Type B pancreatic cell (in vitro differentiated cells): ENCODE measurements at places on chromosomes 5 and 9. TPM values are rescaled to one million over a fixed set of nuclear protein-coding genes. Genes with fewer than 3 reads are reported as not detected.

GRCh38 chr9:37971108-37971459 is 67.2 kb upstream of the SLC25A51 start:
- DNase-seq = no peak

DNA sequence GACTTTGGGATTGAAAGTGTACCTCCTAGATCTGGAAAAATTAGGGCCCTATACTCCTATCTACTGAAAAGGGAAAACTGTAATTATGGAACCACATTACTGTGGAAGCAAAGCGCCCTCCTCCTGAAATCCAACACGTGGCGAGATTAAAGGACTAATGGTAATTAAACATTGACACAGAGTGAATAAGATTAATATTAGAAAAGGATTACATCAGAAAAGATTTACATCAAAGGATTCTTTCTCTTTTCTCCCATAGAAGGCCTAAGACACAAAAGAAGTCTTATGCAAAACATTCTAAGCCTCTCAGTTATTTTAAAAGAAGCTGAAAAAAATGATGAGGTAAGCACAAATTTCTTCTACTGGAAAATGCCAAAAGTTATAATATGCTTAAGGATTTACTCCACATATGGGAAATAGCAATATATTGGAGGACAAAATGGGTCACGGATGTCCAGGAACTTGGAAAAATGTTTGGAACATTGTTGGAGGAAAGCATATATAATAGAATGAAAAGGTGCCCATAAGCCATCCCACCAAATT is 227.8 kb downstream of the TRPM3 start:
- no peak for DNase-seq

DNA sequence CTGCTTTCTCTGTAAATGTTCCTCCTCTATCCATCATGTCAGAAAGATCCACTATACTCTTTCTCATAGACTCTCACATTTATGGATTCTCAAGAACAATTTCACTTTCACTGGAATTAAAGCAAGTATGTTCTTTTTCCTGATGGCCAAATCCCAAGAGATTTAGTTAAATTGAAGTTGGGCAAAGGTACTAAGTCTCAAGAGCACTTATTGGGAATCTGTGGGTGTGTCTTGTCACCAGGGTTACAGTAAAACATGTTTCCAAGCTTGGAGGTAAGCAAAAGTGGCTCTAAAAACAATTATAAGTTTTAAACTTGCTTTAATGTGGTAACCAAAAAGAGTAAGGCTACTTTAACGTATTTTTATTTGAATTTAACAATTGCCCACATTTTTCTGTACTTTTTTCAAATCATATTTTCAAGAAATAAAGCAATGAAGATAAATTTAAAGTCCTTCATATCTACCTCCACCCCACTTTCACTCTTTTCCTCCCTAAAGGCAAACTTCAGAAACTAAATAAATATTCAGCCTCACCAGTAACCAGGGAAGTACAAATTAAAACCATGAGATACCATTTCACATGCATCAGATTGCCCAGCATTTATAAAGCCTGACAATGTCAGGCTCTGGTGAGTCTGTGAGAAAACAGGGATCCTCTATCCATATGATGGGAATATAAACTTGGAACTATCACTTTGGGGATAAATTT is 387.4 kb downstream of the CETN3 start:
- DNase-seq = no peak

The COL15A1 gene
- total RNA-seq = 0.12 and 0.68 TPM in 2 replicates

GRCh38 chr5:38467353-38468040 is 88.9 kb downstream of the LIFR start:
- DNase-seq = no peak

The CDC23 gene
- 40.2 and 41.6 TPM in 2 replicates for total RNA-seq

DNA sequence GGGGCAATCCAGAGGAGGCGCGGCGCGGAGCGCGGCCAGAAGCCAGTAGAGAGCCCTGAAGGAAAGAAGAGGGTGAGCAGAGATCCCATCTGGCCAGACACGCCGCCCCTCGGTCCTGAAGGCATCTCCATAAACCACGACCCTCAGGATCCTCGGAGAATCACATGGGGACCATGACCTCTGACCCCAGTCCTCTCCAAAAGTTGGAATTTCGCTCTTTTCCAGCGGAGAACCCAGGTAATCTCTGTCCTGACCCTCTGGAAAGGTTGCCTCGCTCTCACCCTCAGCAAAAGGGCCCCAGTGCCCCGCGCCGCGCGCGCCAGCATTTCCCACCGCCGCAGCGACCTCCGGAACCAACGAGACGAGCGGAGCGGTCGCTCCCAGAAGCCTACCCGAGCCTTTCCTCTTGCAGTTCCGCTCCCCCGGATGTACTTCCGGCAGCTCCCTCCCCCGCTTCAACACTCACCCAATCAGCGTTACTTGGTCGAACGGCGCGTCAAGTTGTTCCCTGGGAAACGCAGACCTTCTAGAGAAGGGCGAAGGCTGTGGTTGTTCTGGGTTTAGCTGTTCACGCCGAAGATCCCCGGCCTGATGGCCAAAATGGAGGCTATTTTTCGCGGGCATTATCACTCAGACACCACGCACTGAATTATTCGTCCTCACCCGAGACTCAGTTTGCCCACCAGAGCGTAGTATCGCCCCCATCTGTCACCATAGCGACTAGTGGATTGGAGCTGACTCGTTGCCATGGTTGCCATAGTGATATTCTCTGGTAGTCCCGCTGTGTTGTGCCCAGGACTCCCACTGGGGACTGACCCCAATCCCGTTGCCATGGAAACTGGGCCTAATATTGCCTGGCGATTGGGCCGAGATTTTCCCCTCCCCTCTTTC is at the start of gene STOML2:
Gene STOML2, minus strand, starts transcription at position 363 of the 891 bp plus-strand sequence. Its CDS starts 37 bp downstream, at position 326.
- peak; percentile 93 for DNase-seq

DNA sequence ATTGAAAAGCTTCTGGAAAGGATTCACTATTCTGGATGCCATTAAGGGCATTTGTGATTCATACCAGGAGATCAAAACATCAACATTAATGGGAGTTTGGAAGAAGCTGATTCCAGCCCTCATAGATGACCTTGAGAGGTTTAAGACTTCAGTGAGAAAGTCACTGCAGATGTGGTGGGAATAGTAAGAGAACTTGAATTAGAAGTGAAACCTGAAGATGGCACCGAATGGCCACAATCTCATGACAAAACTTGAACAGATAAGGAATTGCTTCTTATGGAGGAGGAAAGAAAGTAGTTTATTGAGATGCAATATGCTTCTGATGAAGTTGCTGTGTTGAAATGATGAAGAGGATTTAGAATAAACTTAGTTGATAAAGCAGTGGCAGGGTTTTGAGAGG is 254.6 kb upstream of the SLC24A2 start:
- DNase-seq = no peak

The PRR7 gene
- 5.9 and 8.8 TPM in 2 replicates for total RNA-seq

The TSSK1B gene
- 0.12 and 0.24 TPM in 2 replicates for total RNA-seq

- DNase-seq = no peak
Observed at GRCh38 chr5:306011-306805, 15.3 kb upstream of the AHRR start.

The POLR3G gene
- 1.1 and 2.4 TPM in 2 replicates for total RNA-seq

GRCh38 chr5:158522776-158523175 is 576.9 kb downstream of the EBF1 start:
- DNase-seq = no peak

DNA sequence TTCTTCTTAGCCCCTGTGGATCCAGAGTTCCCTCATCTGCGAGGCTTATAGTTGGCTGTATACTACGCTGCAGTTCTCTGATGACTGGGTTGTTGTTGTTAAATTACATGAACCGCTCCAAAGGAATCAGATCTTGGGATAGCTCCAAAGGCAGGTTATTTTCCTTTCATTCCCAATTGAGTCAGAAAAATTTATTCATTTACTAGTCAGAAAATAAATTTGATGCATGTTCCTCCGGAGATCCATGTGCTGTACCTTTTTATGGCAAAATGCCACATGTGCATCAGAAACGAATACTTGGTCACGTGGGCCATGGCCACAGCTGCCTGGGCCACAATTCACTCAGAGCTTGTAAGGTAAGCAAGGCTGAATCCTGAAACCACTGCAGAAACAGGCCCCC is 304.0 kb downstream of the NR2F1-AS1 start:
- DNase-seq = no peak

The DOCK2 gene
- 0.21 and 0.82 TPM in 2 replicates for total RNA-seq

DNA sequence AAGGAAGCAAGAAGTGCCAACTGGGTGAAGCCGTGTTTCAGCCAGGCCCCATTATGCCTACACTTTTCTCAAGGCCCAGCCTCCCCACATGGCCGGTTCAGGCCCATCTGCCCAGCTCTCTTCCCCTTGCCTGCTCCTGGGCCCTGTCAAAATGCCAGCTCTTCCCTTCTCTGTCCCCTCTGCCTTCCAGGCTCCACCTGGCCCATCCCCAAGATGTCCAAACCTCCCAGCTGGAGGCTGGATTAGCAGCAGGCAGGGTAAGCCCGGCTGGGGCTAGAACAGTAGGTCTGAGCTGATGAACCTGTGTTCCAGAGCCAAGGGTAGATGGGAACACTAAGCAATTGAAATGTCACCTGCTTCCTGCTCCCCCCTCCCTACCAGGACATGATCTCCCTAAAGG is 64.1 kb upstream of the HSPA9 start:
- DNase-seq = no peak

- no peak for DNase-seq
Observed at GRCh38 chr5:31047007-31047406, 146.5 kb upstream of the CDH6 start.

- DNase-seq = no peak
Observed at GRCh38 chr5:151214614-151215545, 9.0 kb downstream of the CCDC69 start.

The SOHLH1 gene
- total RNA-seq = not detected in 2 replicates

DNA sequence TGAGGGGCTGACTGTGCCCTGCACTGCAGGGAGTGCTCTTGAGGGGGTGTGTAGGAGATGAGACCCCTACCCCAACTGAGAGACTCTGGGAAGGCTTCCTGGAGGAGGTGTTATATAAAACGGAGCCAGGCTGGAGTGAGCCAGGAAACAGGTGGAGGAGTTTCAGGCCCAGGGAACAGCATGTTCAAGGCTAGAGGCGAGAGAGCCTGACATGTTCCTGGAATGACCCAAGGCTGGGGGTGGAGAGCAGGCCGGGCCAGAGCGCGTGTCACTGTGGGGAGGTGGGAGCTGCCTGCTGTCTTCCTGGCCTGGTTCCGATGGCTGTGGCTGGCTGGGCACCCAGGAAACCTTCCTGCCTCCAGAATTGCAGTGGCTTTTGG is 48.7 kb downstream of the RXRA start:
- no peak for DNase-seq

The AGXT2 gene
- total RNA-seq = not detected in 2 replicates

DNA sequence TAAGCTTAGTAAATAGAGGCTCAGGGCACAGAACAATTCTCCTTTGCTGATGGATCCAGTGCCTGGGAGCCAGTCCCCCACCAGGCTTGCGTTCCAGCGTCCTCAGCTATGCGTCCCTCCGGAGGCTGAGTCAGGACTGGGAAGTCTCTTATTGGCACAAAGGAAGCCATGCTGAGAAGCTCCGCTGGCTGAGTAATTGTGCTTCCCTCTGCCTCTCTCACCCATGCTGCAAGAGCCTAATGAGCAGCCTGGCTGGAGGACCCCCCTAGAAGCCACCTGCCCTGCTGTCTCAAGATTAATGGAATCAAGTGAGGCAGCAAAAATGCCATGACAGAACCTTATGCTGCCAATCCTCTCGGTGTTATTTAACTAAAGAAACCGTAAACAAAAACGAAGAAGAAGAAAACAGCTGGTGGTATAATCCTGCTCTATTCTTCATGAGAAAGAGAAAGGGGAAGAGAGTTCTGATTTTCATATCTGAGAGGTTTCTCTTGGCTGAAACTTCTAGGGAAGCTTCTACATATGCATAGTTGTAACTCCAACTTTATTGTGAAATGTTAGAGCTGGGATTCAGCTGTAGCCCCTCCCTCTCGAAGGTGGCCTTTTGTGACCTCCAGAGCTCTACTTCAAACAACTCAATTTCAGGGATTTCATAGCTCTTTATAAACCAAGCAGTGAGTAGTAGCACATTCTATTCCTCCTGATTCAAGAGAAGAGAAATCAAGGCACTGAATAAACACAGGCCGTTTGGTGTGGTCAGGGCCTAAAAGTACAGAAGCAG is 185.4 kb upstream of the SEMA6A start:
- no peak for DNase-seq

- no peak for DNase-seq
Observed at GRCh38 chr5:98425640-98426039, 347.8 kb upstream of the RGMB start.

- no peak for DNase-seq
Observed at GRCh38 chr9:28158451-28158850, 585.2 kb upstream of the C9orf72 start.

DNA sequence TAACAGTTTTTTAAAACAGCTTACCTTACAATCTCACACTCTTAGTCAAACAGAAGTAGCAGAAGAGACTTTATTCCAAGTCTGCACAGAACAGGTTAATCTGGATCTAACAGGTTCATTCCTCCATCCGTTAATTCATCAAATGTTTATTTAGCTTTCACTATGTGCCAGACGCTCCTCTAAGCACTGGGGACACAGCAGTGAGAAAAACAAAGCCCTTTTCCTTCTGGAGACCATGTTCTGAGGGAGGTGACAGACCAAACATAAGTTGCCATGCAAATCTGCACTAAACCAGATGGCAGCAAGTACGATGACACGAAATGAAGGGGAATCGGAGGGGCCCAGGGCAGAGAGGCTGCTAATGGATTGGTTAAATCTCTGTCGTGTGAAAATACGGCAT is 17.1 kb upstream of the GLIPR2 start:
- no peak for DNase-seq

The BTNL3 gene
- 0.82 and 2.7 TPM in 2 replicates for total RNA-seq

- no peak for DNase-seq
Observed at GRCh38 chr5:145867806-145868205, 5.0 kb downstream of the GRXCR2 start.

DNA sequence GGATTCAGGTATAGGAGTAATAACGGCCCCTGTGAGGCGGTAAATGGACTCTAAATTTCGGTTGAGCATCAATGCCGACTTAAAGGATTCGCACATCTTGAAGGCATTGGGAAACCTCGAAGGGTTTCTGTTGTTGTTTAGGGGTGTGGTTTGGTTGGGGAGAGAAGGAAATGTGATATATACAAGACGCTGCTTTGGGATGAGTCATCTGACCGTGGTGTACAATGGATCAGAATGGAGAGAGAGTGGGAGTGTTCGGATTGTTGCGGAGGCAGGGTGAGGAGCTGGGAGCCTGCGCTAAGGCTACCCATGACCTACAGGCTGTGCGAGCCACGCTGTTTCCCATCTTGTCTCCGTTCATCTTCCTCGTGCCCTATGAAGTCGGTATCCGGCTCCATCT is 60.4 kb upstream of the ERCC6L2 start:
- DNase-seq = no peak

DNA sequence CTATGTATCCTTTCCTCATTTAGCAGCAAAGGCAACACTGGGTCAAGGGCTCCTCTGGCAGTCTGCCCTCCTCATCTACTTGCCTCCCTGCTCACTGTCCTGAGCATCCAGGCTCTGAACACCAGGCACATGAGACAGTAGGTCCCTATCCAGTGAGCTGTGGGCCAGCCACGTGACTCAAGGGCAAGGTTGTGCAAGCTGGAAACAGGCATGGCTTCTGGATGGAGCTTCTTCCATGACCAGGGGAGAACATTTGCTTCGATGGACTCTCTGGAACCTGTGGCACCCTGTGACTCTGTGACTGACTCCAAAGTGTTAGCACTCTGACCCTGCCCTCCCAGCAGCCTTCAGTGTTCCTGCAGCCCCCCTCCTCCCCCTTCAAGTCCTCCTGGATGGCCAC is 31.2 kb downstream of the ENHO start:
- DNase-seq = no peak
